ENCODE measurements at places on chromosomes 16 and 17. TPM values are rescaled to one million over a fixed set of nuclear protein-coding genes. Genes with fewer than 3 reads are reported as not detected.

The PRSS22 gene
- 24.8 TPM for total RNA-seq

DNA sequence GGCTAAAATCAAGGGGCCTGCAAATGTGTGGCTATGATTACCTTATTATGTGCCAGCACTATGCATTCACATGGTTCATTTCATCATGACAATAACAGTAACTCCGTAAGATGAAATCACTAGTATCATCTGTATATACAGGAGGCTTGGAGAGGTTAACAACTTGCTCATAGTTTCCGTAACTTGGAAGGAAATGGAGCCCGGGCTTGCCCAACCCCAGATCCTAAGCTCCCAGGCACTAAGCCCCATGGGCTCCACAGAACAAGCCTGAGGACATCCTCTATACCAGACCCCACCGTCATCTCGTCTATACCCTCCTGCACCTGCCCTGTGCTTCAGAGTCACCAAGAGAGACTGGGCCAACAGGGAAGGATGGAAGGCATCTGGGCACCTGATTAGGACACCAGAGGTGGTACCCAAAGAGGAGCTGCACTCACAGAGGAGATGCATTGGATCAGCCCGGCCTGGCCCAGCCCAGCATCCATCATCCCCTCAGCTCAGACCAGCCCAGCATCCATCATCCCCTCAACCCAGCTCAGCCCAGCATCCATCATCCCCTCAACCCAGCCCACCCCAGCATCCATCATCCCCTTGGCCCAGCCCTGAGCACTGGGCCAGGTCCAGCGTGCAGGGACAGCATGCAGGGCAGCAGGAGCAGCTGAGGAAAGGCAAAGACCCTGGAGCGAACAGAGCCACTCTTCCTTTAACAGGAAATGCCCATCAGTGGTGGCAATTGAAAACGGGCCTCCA, 28.5 kb downstream of the NSMCE1 start:
- peak; percentile 17 for DNase-seq

DNA sequence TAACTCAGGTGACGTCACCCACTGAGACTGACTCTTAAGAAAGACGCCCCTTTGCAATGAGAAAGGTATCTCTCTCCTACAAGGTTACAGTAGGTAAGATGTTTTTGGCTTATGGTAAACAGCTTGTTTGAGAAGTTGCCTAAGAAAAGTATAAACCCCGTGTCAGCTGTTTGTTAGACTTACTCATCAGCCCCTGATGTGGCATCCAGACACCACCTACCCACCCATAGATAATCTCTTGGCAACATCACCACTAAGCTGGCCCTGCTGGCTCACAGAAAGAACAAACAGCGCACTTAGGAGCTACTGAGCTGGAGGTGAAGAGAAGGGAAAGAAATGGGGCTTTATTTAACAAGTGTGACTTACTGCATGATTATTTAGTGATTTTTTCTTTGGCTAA, 121.0 kb downstream of the PARN start:
- no peak for DNase-seq

- DNase-seq = no peak
Observed at GRCh38 chr16:31323959-31324629, 30.9 kb upstream of the ITGAX start.

The SLFN14 gene
- total RNA-seq = 1.8 TPM

- no peak for DNase-seq
Observed at GRCh38 chr16:70712359-70712758, 26.5 kb upstream of the MTSS2 start.

DNA sequence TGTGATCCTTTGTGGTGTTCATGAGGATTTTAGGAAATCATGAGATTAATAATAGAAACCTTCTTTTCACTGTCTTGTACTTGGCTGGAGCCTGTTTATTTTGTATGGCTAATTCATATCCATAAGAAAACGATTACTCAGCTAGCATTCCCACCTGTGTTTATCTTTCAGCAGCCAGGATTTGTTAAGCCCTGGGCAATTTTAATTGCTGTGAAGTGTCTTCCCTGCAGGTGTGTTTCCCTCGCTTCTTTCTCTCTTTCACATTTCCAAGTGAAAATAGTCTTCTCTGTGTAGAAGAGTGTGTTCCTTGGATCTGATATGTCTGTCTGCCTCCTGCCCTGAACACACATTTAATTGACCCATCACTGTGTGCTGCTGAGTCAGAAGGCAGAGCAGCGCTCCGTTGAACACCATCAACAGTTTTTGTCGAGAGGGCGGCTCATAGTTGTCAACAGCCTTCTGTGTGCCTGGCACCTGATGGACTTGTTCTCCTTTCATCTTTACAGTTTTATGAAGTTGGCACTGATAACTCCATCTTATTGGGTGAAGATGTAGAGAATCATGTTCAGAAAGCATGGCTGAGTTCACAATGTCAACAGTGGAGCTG, 83.2 kb downstream of the SPECC1 start:
- no peak for DNase-seq

DNA sequence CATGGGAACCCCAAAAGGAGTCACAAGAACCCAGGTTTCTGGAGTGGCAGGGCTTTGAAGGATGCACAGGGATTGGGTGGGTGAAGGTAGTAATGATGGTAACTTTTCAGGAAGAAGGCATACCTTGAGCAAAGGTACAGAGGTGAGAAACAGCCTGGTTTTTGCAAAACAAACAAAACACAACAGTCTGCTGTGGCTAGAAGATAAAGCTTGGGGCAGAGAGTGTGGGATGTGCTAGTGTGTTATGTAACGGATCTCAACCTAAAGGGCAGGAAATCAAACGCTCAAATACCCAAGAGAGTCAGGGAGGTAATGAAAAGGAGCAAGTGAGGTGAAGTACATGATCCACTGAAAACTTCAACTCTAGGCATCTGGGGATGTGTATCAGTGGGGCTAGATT, 4.6 kb downstream of the PTGES3L start:
- DNase-seq = no peak

DNA sequence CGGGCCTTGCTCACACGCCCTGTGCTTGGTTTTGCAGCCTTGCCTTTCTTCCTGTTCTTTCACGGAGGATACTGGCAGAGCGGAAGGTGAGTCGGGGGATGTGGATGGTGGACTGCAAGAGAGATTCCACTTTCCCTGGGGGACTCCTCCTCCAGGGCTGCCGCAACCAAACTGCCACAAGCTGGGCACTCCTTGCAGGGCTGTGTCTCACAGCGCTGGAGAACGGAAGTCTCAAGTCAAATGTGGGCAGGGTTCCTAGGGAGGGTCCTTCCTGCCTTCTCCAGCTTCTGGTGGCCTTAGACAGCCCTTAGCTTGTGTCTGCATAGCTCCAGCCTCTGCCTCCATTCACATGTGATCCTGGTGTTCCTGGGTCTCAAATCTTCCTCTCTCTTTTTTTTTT, 11.4 kb upstream of the BIRC5 start:
- DNase-seq = no peak

DNA sequence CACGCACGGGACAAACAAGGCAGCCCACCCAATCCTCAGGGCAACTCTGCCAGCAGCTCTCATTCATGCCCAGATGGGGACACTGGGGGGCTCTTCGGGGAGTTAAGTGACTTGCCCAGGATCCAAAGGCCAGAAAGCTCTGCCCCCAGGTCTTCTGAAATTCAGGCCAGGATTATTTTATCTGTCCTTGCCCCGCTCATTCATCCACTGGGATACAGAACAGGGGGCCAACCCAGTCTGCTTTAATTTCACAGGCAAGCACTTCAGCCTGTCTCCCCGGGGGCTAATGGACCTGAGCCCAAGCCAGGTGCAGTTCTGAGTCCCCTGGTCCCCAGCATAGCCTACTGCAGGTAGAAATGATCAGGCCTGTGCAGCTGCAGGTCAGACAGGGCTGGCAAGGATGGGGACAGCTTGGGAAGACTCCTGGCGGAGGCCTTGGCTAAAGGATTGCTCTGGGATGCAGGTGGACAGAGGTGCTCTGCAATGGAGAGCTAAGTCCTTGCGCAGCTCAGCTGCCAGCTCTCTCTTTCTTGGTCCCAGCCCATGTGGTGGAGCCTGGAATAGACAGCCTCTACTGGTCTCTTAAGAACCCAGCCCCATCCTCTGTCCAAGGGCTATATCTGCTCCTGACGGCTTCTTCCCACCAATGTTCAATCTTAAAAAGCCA, 766 bp upstream of the B3GNT9 start:
- no peak for DNase-seq

DNA sequence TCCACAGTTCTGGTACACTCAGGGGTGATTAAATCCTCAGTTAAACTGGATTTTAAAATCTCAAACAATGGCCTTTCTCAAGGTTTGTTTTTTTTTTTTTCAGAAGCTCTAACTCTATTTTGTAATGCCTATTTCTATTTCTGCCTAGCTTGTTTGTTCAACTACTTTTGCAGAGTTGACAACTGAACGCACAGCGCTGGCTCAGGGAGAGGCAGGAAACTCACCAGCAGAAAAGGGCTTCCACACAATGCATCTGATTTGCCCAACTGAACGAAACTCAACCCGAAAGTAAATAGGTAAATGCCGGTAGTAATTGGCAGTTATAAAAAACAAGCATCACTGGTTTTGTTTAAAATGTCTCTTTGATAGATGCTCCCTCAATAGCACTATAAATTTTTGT, 52.7 kb upstream of the CNEP1R1 start:
- DNase-seq = no peak

DNA sequence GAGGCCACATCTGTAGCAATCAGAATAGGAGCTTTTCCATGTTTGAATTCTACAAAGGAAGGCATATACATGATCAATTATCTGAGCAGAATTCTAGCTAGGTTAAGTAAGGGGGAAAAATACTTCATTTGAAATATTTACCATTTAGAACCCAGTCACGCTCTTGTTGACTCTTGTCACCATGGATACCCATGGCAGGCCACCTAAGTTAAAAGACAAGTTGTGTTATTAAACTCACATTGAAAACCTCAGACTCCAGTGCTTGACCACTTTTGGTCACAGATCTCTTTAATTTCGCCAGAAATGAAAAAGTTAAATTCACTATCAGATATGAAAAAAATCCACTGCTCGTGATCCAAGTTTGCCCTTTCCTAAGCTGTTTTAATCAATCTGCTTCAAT, 4.1 kb downstream of the DDX5 start:
- no peak for DNase-seq

Data from upper lobe of left lung (tissue), 6 donors.